ENCODE measurements at places on chromosomes 11 and 22.
A peak's percentile ranks its signal among the peaks of the same experiment; 100 is the strongest.

DNA sequence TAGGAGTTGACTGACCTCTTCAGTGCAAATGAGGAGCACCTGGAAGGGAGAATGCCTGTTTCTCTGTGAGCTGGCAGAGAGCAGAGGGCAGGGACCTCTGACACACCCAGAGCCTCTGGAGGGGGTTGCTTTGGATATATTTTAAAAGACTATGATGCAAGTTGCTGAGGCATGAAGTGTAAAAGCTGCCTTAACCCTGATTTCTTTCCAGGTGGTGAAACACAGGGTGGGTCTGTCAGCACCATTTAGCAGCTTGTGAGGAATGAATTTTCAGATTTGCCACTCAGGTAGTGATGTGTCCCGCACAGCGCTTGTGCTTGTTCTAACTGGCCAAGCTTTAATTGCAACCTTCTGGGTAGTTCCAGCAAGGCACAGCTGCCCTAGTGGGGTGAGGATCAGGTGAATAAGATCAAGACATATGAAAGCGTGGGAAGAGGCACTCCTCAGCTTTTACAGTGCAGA is 90.2 kb downstream of the SWAP70 start:
- no peak for DNase-seq

- DNase-seq: no peak
Measured at GRCh38 chr22:34943830-34944229, 122.1 kb upstream of the ISX start.

GRCh38 chr22:25774575-25775026 is 32.6 kb downstream of the MYO18B start:
- no peak for DNase-seq

- DNase-seq: no peak
Measured at GRCh38 chr22:26395926-26396325, 33.1 kb upstream of the ASPHD2 start.

DNA sequence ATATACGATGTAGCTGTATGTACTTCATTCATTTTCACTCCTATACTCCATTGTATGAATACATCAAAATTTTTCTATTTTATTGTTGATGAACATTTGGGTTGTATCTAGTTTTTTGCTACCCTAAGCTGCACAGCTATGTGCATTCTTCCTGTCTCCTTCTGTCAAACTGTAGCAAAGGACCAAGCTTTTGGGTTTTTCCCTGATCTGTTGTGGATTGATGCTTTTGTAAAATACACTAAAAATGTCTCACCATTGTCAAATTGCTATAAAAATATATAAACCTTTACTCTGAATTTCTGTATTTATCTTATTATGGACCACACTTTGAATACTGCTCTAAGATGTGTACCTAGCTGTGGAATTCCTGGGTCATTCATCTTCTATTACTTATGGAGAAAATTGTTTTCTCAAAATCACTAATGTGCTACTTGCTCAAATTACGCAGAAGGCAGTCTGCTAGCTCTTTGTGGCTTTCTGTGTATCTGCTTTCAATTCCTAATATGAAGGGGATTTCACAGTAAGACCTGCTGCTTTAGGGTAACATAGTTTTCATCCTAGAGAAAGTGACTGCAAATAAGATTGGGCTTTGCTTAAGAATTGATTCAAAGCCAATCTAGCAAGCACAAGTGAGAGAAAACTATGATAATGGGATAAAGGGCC is 123.4 kb downstream of the CYP2R1 start:
- DNase-seq: peak; percentile 16

GRCh38 chr11:73350908-73351636 is 25.1 kb upstream of the RELT start:
- DNase-seq: peak; percentile 64

DNA sequence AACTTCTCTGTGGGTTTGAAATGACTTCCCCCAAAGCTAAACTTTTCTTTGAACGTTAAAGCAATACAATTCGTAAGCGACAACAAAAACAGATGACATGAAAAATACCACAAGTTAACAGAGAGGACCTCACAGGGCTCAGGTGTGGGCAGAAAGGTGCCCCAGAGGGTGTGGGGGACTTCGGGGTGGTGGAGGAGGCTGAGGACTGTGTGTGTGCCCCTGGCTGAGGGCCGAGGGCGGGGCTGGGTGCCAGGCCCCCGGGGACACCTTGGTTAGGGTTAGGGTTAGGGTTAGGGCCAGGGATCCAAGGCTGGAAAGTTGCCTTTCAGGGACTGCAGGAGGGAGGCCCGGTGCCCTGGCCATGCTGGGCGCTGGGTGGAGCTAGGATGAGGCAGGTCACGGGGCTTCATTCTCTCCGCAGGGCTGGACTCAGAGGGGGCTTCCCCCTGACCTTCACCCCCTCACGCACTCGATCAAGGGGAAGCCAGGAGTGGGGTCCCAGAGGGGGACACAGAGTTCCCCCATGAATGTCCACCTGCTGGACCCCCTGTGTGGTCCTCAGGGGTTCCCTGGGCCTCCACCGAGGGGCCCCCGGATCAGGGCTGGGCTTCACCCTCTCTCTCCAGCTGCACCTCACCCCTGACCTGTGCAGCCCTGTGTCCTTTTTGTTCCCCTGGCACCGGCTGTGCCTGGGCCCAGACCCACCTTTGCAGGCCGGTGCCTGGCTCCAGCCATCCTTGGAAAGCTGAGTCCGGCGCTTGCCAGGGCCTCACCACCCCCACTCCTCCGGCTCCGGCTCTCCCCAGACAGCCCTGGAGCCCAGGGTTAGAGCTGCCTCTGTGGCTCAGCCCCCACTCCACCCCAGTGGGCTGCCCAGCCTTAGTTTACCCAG is 7.0 kb downstream of the TNNI2 start:
- DNase-seq: peak; percentile 39

DNA sequence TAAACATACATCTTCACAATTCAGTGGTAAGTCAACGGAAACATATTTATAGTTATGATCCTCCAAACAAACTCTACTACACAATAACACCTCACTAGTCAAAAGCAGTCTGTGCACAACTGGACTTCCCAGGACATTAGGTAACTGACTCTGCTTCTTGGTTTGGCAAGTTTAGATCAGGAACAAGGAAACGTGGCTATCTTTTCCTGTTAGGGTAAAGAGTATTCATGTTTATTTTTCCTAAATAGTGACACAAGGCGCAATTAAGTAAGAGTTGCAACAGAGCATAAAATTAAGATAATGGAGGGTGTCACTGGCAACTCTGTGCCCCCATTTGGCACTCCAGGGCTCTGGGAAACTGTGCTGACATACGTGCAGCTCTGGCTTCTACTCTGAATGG is 70.2 kb upstream of the TP53AIP1 start:
- DNase-seq: no peak

GRCh38 chr11:107359701-107360100 is 97.9 kb downstream of the CWF19L2 start:
- DNase-seq: no peak

DNA sequence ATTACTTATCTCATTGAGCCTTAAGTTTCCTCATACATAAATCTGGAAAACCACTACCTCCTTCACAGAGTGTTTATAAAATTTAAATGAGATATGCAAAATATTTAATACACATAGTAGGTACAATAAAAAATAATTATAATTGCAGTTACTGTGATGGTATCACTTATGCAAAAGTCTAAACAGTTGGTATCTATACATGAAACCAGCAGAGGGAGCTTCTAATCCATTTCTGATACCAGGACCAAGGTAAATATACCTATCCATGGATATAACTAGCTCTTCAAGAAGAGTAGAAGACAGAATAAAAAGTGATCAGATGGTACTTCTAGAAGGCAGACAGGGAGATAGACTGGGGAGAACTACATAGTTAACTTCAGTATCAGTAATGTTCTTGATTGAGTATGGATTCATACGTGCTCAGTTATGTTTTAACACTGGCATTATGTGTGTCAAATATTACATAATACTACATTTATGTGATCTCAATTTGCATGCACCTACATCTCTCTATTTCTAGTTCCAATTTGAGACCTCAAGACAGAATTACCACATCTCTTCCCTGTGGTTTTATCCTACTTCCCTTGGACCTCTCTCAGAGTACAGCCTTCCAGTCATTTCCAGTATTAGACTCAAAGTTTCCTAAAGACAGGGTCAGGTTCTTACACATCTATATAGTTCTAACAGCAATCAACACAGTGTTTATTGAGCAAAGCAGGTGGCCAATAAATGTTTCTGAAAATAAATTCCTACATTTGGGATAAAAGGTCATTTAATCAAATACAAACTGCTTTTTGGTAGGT is 13.7 kb upstream of the TSG101 start:
- DNase-seq: no peak

DNA sequence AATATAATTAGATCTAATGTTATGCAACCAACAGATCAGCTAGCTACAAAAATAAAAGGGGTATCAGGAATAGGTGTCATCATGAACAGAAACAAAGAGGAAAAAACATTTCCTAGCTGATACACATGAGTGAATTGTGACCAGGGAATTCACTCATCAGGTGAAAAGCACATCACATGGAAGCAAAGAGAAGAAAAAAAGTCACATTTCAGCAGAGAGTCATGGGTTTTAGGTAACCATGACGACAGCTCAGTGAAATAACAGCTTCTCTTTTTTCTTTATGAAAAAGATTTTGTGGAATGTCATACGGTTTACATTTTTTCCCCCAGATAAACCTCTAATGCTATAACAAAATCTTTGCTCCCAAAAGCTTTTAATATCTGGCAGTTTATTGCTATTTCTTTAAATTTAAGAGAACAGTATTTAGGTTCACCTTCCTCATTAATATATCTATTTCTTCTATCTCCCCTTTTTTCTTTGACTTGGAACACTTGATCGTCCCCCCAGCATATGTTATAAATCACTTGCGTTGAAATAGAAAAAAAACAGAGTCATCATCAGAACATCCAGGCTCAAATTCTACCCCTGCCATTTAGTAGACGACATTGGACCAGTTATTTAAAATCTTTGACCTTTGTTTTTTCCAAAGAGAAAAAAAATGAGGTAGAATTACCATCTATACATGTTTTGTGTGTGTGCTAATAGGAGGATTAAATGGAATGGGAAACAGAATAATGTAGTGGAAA is 5.3 kb downstream of the TYR start:
- no peak for DNase-seq

- peak; percentile 41 for DNase-seq
Measured at GRCh38 chr11:73322382-73323306, 14.6 kb downstream of the ARHGEF17 start.

GRCh38 chr11:11661326-11662040 is 39.7 kb upstream of the GALNT18 start:
- no peak for DNase-seq

DNA sequence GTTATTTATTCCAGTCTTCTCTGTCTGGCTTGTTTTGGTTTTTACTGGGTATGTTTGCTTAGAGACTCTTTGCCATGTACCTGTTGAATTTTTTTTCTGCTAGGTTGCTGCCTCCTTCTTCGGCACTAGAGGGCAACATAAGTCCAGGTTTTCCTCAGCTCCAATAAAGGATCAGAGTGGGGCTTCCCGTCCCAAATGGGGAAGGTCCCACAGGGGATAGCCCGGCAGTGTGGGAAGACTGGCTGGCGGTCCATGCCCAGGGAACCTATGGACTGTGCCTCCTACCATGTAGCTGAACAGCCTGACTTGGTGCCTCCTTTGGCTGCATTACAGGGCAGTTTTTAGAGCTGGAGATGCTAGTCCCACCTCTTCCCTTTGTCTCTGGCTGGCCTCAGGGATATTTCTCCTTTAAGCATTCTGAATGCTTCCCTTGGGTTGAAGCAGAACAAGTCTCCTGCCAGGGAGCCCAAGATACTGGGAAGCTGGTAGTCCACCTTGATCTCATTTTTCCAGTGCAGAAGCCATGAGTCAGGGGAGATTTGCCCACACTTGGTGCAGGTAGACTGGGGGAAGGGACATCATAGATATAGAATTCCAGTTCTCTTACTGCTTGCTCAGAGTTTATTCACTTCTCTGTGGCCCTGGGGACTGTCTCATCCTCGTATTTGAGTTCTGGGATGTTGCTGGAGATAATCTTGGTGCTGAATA is 60.2 kb downstream of the BRD1 start:
- DNase-seq: peak; percentile 36

DNA sequence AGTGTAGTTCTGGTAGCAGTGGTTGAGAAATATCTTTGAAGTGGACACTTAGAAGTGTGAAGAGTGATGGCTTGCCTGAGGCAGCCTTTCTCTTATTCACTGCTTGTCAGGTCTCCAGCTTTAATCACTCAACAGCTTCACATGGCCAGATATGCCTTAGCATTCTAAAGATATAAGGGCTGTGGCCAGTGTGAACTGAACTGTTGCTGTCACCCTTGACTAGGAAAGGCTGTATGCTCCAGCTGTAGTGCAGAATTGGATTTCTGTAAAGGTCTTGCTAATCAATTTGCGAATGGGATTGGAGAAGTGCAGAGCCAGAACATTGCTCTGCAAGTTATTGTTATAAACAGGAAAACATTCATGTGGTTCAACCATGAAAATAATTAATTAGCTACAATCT is 266.7 kb downstream of the TMEM135 start:
- DNase-seq: no peak

DNA sequence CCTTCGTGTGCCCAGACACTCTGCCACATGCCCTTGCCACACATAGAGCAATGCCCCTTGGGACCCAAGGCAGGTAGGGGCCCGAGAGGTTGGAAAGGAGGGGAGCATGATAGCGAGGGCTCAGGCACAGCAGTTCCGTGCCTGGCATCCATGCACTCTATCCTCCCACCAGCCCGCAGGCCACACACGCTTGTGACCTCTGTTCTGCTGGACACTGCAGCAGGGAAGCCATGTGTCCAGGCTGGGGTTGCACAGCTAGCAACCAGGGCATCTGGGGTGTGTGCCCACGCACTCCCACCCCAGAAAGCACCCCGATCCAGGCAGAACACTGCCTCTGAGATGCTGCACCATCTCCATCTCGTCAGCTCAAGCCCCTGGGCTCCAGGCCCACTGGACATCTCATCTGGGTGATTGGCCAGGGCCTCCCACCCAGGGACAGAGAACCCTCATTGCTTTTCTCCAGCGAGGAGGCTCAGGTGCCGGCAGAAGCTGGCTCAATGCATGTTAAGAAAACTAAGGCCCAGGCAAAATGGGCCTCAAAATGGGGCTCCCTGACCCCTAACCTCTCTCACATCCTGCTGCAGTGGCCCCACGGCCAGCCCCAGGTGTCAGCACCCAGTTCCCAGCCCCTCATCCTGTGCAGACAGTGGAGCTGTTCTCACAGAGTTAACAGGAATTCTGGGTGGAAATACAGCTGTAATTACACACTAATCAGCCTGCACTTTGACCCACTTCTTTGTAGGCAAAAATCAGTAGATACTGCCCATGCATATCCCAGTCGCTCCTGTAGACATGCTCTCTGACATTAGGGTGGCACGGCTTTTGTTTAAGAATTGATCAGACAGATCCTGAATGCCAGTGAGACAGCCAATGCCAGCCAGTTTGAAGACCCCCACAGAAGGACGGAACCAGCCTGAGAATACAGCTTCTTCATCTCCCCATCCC is 173.9 kb upstream of the B3GAT1 start:
- no peak for DNase-seq
